ENCODE measurements at places on chromosomes 3 and 15. TPM values are rescaled to one million over a fixed set of nuclear protein-coding genes. Genes with fewer than 3 reads are reported as not detected.

GRCh38 chr15:98865397-98866339 is 141.9 kb downstream of the PGPEP1L start:
- DNase-seq, result no peak
- no peaks in the 10 kb centered on the region for H3K36me3 ChIP-seq
- peaks cover 6% of the 10 kb centered on the region for H3K4me1 ChIP-seq
- no peaks in the 10 kb centered on the region for H3K27me3 ChIP-seq
- no peak overlapping the region for H3K4me3 ChIP-seq
- peak overlapping the region; percentile 8 for H3K27ac ChIP-seq

DNA sequence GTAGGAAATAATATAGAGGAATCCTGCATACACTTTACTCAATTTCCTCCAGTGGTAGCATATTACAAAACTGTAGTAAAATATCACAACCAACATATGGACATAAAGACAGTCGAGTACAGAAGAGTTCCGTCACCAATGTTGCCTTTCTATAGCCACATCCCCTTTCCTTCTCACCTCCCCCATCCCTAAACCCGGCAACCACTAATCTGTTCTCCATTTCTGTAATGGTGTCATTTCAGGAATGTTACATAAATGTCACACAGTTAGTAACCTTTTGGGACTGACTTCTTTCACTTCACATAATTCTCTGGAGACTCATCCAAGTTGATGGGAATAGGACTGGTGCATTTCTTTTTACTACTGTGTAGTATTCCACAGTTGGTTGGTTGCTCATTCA is 41.4 kb upstream of the ATG7 start:
- no peak for DNase-seq
- H3K4me1 ChIP-seq, result no peaks in the 10 kb centered on the region
- H3K27ac ChIP-seq, result no peak overlapping the region
- peaks cover 11% of the 10 kb centered on the region for H3K27me3 ChIP-seq
- no peaks in the 10 kb centered on the region for H3K36me3 ChIP-seq
- H3K4me3 ChIP-seq, result no peak overlapping the region

DNA sequence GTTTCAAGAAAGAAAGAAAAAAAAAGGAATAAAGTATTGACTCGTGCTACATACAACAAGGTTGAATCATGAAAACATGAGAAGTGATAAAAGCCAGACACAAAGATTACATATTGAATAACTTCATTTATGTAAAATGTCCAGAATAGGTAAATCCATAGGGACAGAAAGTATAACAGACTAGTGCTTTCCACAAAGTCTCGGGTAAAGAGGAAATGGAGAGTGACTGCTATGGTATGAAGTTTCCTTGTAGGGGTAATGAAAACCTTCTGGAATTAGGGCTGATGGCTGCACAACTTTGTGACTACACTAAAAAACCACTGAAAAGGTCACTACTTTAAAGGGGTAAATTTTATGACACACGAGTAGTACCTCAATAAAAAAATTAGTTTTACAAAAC is 13.0 kb downstream of the LRRFIP2 start:
- no peak overlapping the region for H3K4me3 ChIP-seq
- no peaks in the 10 kb centered on the region for H3K36me3 ChIP-seq
- H3K27ac ChIP-seq, result no peak overlapping the region

DNA sequence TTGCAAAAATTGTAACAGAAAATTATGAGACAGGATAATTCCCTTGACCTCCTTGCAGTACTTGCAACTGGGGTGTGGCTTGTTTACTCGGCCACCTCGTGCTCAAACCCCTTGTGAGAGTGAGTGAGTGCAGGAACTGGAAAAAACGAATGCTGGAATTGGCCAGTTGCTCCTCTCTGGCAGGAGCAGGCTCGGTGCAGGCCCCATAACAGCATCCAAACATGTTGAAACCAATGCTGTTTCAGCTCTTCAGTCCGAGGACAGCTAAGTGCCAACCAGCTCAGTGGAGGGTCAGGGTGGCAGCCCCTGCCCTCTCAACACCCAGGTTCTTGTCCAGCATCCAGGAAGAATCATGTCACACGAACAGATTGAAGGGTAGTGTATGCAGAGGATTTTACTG is 36.9 kb downstream of the METTL6 start:
- H3K4me3 ChIP-seq, result no peak overlapping the region
- H3K4me1 ChIP-seq, result no peaks in the 10 kb centered on the region
- H3K27ac ChIP-seq, result no peak overlapping the region
- H3K36me3 ChIP-seq, result no peaks in the 10 kb centered on the region

DNA sequence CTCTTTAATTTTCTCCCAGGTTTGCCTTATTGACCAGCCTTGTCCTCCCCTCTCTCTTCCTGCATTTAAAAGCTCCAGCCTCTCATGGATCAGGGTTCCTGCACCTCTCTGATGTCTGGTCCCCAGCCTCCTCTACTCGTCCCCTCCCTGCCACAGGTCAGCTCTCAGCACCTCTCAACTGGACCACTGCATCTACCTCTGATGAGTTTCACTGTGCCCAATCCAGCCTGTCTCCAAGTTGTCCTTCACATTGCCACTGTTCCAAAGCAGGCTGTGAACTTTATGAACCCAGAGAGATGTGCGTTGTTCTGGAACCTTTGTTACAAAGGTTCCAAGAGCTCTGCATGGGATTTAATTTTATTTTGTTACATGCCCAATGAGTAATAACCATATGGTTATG is 76.6 kb downstream of the SLCO3A1 start:
- no peaks in the 10 kb centered on the region for H3K27me3 ChIP-seq
- peaks cover 65% of the 10 kb centered on the region for H3K4me1 ChIP-seq
- no peak overlapping the region for H3K4me3 ChIP-seq

DNA sequence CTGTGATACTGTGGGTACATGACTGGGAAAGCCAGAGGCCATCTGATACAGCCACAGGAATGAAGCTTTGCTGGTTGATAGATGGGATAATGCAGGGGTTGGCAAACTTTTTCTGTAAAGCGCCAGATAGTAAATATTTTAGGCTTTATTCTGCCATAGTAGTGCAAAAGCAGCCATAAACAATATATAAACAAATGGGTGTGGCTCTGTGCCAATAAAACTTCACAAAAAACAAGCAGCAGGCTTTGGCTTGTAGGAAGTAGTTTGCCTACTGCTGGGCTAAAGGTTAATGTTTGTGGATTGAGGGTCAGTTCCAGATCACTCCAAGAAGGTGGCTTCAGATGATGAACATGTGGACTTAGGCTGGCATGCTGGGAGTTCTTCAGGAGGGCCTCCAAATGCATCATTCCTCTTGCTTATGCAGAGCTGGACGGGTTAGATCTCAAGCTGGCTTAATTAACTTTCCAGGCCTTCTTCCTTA is 305.7 kb downstream of the RPLP1 start:
- no peaks in the 10 kb centered on the region for H3K36me3 ChIP-seq
- no peak for DNase-seq
- H3K4me3 ChIP-seq, result no peak overlapping the region
- no peaks in the 10 kb centered on the region for H3K4me1 ChIP-seq
- no peak overlapping the region for H3K27ac ChIP-seq

DNA sequence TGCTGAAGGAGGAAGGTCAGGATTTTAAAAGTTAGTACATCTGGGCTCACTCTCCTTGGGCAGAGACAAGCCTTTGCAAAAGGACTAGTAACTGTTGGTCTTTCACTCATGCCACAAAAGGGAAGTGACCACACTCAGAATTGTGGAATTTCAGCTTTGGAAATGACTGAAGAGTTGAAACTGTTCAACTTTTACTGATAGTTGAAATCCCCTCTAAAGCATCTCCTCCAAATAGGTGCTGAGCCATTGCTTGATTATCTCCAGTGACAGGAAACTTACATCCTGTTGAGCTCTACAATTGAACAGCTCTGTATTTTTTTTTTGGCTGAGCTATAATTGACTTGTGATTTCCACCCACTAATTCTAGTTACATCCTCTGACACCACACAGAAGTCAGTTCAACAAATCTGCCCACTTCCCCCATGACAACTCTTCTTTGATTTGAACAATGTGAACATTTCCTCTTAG is 254.8 kb upstream of the TPRG1 start:
- peaks cover 12% of the 10 kb centered on the region for H3K4me1 ChIP-seq
- H3K4me3 ChIP-seq, result no peak overlapping the region
- DNase-seq, result no peak
- H3K27me3 ChIP-seq, result no peaks in the 10 kb centered on the region
- H3K27ac ChIP-seq, result no peak overlapping the region
- no peaks in the 10 kb centered on the region for H3K36me3 ChIP-seq

FANCD2OS gene
- not detected for total RNA-seq

NCBP2 gene
- 52.9 TPM for total RNA-seq

PPP1R2 gene
- total RNA-seq, result 127 TPM

SHF gene
- total RNA-seq, result 20.0 TPM

MASP1 gene
- 507 TPM for total RNA-seq

ZNF660 gene
- total RNA-seq, result 7.1 TPM

Data from cardiac muscle cell (in vitro differentiated cells and primary cell).